ENCODE measurements at places on chromosomes 1 and 21.

- no peak for DNase-seq
Measured at GRCh38 chr1:70890408-70890807, 157.2 kb downstream of the PTGER3 start.

GRCh38 chr1:184974056-184974836, at the start of gene NIBAN1:
Gene NIBAN1, minus strand, starts transcription at chr1:184974508. Its CDS starts 152 bp downstream, at chr1:184974356.
- DNase-seq, result no peak

DNA sequence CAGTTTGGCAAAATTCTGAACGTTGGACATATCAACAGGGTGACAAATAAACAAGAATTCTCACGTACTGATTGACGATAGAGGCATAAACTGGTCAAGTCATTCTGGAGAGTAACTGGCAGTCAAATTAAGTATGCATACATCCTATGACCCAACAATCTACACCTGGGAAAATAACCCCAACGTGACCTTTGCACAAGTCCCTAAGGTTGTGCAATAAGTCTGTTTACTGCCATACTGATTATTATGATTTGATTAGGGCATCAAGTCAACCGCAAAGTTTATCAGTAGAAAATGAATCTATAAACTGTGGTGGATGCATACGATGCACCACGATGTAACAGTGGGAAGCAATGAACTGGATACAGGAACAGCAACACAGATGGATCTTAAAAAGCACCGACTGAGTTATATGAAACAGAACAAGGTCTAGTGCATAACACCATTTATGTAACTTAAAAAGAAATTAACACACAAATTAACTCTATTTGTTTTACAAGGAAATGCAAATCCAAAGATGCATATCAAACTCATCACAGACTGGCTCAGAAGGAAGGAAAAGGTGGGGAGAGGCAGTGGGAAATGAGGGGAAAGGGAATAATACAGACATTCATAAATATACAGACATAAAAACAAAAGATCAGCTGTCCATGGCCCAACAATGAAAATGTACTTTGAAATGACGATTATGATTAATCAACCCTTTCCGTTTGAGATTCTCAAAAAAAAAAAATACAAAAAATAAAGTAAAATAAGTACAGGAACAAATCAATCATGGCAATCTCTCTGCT, 41.0 kb upstream of the SEC16B start:
- DNase-seq, result no peak

- DNase-seq, result no peak
Measured at GRCh38 chr1:241408170-241408569, 51.2 kb upstream of the RGS7 start.

GRCh38 chr21:32276671-32277070, 2.2 kb downstream of the MIS18A start:
- DNase-seq, result no peak

DNA sequence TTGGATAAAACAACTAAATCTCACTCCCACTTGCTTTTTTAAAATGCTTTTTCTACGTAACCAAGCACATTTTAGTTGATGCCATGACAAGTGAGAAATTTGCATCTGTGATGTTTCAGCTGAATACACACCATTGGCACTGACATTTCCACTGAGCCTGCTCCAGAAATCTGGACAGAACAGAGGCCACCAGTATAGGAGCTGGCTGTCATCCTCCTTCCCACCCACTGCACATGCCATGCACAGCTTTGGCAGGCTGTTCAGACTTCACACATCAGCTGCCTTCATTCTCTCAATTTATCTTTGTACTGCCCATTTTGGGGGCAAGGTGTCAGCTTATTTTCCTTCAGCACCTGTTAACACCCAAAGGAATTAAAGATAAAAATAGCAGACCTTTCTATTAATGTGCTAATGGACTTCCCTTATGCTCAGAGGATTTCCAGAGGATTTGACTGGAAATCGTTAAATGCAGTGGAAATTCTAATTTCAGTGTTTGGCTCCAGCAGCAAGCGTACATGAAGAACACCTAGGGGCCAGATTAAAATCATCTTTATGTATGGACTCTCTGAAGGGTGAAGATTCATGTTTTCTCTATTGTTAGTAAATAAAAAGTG, 12.9 kb upstream of the PODN start:
- no peak for DNase-seq

DNA sequence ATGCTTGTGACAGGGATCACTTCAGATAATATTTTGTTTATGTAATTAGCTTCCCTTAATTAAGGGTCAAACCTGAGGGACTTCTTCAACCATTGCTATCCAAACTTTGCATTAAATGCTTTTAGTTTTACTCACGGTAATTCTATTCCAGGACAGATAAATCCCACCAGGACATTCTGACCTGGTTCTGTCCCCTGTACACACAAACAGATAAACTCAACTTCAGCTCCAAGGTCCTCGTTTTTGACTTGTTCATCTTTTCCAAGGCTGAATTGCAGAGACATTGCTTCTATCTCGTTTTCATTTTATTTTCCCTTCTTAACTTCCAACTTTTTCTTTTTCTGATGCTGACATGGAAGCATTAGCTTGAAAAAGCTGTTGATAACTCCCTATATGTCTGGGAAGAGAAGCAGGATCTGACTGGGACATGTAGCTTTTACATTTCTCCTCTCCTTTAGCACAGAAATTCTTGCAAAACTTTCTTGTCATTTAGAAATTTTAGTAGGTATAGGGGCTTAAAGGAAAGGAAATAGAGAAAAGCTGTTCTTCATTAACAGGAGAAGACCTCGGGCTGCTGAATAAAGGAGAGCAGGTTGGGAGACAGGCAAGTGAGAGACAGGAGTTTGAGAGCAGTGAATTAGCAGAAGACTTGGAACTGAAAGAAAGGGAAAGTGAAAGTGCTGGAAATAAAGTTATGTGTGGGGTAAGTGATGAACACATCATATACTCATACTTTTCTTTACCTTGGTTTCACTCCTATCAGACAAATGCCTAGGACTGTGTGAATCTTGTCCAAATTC, 231.7 kb upstream of the B3GALT2 start:
- DNase-seq, result no peak

- no peak for DNase-seq
Measured at GRCh38 chr1:9167638-9168037, 38.7 kb upstream of the GPR157 start.
